ENCODE measurements at places on chromosomes 5 and 9.

DNA sequence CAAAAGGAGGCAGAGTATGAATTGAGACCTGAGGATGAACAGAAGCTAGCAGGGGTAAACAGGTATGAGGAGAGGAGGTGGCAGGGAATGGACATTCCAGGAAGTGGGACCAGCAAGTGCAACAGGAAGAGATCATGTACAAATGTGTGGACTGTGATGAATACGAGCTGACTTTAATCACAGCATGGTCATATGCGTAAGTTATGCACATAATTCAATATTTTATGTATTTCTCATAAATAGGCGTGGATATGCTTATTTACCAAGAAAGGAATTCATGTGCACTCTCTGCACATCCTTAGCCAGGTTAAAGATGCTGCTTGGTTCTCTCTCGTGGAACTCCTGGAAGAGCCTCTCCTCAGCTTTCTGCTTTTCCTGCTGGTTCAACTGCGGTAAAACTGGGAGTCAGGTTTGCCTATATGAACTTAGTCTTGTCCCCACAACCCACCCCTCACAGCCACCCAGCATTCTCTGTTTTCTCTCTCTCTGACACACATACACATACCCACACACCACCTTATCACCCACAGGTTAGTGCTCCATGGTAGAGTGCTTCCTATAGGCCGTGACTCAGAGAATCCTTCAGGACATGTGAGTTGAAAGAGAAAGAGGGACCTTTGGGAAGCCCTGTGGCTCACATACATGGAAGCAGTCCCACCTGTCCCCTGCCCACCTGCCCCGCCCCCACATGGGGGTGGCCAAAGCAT is 35.7 kb downstream of the TRPC7 start:
- DNase-seq, result no peak

GRCh38 chr5:102077920-102078319 is 218.2 kb downstream of the SLCO4C1 start:
- DNase-seq, result no peak

DNA sequence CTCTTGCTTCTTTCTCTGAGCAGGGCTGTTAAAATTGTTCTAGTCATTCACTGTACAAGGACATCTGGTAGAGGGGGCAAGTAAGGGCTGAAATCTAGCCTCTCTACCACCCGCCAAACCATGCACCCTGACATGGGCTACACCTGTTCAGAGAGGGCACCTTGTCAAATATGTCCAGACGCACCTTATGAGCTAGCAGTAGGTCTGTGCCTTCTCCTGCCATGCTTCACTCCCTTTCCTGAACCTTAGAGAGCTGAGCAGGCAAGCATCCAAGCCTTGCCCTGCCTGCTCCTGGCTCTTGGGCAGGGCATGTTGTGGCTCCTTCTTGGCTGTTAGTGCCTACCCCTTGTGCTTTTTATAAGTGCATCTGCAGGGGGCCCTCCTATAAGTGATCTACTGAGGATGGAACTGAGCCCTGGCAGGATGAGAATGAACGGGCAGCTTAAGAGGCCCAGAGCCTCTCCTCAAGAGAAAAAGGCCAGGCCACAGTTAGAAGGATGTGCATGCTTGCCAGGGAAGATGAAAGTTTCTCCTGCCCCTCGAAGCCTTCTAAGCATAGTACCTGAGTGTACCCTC is 3.8 kb upstream of the NEUROG1 start:
- no peak for DNase-seq

- DNase-seq, result no peak
Measured at GRCh38 chr9:35510754-35511428, 21.0 kb downstream of the RUSC2 start.

- DNase-seq, result no peak
Measured at GRCh38 chr5:32115985-32116384, 58.1 kb downstream of the GOLPH3 start.

DNA sequence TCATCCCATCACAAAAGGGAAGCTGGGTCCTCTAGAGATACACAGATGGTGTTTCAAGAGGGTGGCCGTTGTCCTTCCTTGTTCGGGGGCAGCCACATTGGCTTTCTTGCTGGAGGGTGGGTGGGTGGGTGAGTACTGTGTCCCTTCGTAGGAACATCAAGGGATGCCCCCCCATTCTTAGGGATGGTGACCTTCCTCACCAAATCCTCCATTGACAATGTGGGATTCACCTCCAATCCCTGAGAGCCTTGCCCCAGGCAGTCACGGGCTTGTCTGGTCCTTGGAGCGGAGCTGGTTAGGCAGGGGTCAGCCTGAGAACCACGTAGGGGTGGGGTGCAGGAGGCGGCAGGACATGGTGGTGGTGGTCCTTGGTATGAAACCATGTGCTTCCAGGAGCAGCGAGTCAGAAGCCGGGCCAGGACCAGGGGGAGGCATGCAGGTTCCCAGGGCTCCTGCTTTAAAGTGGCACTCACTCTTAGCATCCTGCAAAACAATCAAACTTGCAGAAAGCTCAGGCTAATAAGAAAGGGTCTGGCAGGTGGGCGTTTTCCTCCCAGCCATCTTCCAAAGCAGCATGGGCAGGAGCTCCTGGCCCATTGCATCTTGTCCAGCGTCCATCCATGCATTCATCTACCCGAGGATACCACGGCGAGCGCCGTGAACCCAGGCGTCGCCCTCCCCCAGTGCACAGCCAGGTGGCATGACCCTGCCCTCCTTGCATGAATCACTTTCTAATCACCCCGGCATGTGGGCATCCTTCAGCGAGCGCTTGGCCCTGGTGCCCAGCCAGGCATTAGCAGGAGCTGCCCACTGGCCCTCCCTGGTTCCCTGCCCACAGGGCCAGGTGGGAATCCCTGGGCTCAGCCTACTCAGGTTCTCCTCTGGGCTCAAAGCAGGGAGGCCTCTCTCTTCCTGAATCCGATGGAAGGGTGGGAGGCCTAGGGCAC is 76.4 kb downstream of the NTNG2 start:
- no peak for DNase-seq

DNA sequence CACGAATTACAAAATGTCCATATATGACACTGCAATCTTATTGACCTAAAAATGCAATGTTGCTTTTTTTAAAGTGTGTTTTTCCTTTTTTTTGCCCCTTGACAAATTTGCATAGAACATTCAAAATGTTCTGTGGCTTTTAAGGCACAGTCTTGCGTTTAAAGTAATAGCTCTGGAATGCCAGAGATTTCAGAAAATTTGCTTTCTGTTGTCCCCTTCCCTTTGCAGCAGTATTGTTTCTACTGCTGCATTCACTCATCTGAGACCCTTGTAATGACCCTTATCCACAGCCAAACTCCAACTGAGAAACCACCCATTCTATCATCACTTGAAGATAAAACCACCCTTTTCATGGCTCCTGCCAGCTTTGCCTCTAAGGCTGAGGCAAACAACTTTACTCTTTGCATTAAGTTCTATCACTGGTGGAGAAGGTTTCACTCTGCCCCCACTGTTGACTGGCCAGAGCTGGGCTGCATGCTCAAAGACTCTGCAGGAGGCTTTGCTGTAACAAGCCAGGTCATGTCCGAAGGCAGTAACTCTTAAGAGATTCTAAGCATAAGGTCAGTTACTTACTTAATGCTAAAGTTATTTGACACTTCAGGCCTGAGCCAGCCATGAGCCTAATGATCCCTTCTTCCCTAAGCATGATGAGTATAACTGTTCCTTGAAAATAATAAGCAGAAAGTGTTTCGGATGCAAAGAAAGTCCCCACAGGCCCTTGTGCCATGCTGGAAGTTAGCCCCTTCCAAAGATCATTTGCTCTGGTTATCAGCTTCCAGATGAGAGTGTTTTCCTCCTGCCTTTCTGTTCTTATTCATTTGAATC is 101.9 kb downstream of the CD180 start:
- no peak for DNase-seq

DNA sequence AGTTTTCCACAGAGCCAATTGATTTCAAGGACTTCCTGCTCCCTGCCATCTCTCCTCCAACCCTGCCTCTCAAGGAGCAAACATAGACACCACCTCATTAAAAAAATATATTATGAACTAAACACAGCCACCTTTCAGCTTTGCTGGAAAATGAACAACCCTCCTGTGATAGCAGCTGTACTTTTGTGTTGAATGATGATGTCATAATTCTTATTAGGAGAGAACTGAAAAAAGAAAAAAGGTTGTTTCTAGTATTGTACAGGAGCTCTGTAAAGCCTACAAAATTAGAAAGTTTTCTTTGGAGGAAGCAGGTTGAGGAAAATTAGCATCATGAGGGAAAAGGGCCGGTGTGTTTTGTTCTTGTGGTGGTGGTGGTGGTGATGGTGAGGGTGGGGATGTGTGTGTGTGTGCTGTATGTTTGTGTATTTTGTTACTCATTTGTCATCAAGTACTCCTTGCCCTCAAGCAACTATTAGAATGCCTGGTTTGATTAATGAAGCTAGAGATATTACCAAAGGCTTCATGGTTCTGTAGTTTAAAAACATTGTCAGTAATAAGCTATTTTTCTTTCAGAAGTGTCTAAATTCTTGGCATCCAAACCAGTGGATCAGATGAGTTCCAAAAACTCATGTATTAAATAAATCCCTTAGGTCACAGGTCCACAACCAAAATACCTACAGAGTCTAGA is 405.9 kb downstream of the TLE4 start:
- DNase-seq, result no peak

- DNase-seq, result no peak
Measured at GRCh38 chr5:122656160-122656559, 118.7 kb upstream of the SNX2 start.

- no peak for DNase-seq
Measured at GRCh38 chr5:171755354-171755821, 30.2 kb upstream of the SMIM23 start.

DNA sequence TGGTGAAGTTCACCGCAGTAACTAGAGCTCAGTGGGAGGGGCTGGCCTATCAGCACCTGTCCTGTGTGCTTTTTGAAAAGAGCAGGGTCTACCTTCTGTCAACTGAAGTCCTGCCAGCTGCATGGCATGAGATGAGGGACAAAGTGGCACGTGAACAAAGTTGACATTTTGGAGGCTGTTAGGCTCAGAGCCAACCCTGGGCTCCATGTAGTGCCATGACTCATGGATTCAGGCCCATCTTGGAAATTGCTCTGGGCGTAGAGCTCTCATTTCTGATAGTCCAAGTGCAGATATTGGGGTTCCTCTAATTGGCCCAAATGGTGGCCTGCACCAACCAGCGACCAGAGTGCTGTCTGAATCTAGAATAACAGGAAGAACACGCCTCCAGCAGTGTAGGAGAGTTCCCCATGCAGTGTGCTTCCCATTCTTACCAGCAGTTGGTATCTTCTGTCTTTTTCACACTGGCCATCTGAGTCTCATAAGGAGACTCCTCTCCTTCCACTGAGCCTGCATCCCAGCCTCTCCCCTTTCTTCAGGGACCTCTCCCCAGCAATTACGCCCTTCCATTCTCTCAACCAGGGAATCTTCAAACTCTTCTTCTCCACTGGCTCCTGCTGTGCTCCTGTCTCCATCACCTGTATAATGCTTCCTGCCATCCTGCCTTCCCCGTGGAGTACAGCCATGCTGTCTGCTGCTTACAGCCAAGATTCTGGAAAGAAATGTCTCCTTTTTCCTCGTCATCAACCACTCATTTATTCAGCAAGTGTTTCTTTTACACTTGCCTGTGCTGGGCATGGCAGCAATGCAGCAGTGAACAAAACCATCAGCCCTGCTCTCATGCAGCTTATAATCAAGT is 30.4 kb downstream of the IRF1 start:
- DNase-seq, result no peak
